ENCODE measurements at places on chromosomes 12 and 14.

GRCh38 chr14:103512701-103513611, 9.7 kb downstream of the CKB start:
- no peak for DNase-seq

- no peak for DNase-seq
These were observed 1210.8 kb downstream of the GALC start for GRCh38 chr14:86782092-86782580.

GRCh38 chr14:103086771-103087342, 2.8 kb downstream of the LBHD2 start:
- no peak for DNase-seq

- no peak for DNase-seq
These were observed 13.6 kb downstream of the DEGS2 start for GRCh38 chr14:100145682-100146464.

- DNase-seq = no peak
These were observed 523.7 kb upstream of the FOXG1 start for GRCh38 chr14:28242895-28243294.

Data from MM.1S (cell line).